ENCODE measurements at places on chromosomes 11 and 22.

- no peak for DNase-seq
Measured at GRCh38 chr11:116400081-116400480, 372.7 kb downstream of the BUD13 start.

GRCh38 chr11:37967635-37968034, 1369.6 kb upstream of the RAG2 start:
- no peak for DNase-seq

- no peak for DNase-seq
Measured at GRCh38 chr22:49728570-49729271, 99.0 kb downstream of the BRD1 start.

GRCh38 chr11:27385245-27385644, 22.2 kb upstream of the CCDC34 start:
- DNase-seq, result no peak

DNA sequence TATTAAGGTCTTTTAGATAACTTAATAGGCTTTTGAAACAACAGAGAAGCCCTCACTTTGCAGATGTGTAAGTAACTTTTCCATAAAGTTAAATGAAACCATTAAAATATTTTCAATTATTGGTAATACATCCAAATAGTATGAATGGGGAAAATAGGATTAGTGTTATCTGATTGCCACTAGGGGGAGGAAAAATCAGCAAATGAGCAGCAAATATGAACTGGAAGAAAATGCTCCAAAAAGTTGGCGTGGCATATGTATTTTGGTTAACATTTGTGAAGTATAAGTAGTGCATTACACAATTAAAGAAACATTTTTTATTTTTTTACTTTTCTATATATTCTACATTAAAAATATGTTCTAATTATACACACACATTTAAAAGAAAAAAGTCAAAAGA, 259.8 kb upstream of the ANO5 start:
- DNase-seq, result no peak

DNA sequence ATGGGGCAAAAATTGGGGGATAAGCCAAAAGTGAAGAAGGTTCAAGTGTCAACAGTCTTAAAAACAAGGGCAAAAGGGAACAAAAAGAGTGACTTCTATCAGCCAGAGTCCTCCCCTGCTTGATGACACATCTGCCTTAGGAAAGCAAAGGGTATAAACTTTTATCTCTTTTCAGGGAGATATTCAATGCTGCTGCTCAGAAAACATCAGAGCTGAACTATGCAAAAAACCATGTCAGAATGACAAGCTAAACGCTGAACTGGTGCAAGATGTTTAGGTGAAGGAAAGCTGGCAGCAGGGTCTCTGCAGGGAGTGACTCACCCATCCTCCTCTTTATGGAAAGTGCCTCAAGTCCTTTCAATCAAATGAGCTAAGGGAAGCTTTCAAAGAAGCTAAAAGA, 24.7 kb downstream of the ALG9 start:
- no peak for DNase-seq

DNA sequence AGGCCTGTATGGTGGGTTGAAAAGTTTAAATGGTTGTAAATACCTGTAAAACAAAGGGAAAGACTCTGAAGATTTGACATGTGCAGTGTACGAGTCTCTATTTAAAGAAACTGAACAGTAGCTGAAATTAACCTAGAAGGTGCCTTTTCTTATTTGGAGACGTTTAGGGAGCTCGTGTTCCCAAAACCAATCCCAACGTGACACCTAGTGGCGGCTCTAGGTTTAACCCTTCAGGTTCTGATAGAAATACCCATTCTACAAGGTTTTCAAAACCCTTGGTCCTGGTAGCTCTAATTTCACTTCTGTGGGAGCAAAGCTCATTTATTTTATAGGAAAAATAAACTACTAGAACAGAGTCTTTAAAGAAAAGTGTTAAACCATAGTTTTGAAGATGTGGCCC, 258.3 kb downstream of the LRRC4C start:
- DNase-seq, result no peak

DNA sequence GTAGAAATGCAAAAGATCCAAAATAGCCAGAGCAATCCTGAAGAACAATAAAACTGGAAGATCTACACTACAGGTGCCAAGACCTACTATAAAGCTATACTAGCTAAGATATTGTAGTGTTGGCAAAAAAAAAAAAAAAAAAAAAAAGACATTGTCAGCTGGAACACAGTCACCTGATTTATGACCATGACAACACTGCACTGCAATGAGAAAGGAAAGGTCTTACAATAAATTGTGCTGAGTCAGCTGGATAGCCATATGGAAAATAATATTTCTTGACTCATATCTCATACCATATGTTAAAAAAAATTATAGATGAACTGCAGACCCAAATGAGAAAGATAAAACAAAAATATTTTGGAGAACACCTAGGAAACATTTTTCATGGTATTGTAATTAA, 3.1 kb upstream of the PANX3 start:
- DNase-seq, result no peak

- no peak for DNase-seq
Measured at GRCh38 chr11:133156986-133157745, 375.1 kb downstream of the OPCML start.

- no peak for DNase-seq
Measured at GRCh38 chr22:28268171-28268570, 349.1 kb upstream of the PITPNB start.

GRCh38 chr22:47167056-47167455, 404.6 kb downstream of the TBC1D22A start:
- no peak for DNase-seq

GRCh38 chr11:106398502-106399075, 321.1 kb downstream of the AASDHPPT start:
- DNase-seq, result no peak

DNA sequence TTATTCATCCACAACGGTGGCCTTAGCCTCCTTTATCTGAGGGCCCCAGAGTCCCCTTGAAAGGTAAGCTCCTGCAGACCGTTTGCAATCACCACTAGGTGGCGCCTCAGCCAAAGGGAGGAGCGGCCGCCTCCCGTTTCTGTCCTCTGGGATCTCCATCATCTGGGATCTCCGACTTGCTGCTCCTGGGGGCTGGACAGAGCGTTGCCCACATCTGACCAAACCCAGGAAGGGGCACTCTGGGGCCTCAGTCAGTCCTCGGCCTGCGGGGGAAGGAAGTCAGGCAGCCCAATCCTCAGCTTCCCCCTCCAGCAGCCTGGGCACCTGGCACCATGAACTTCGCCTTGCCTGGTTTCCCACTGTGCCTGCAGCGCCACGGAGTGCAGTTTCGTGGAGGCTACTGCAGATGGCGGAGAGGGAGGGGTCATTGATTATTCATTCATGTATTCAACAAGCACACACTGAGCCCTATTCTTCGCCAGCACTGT, 23.5 kb downstream of the TP53I11 start:
- peak; percentile 63 for DNase-seq

- no peak for DNase-seq
Measured at GRCh38 chr22:36285545-36285944, 32.6 kb downstream of the APOL1 start.

- DNase-seq, result no peak
Measured at GRCh38 chr11:76805206-76805913, 22.2 kb downstream of the TSKU start.

DNA sequence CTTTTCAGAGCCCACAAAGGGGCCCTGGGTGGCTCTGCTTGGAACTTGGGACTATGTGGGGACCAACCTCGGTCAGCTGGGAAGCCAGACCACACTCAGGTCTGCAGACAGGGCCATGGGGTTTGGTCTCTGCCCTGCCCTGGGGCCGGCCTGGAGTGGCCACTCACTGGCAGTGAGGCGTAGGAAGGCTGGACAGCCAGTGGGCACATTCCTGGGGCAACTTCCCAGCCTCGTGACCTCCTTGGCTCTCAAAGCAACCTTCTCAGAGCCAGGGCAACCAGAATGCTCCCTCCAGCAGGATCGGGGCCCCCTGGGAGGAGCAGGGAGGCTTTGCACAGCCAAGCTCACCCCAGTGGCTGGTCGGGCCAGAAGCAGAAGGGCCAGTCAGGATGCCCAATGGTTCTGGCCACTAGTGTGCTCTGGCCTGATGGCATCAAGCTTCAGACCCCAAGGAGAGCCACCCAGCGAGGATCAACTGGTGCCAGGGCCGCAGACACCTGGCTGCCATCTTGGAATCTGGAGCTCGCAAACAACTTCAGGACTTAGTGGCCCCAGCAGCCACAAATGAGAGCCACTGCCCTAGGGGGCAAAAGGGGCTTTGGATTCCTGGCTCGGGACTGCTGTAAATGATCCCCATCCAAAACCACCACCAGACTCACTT, 87.1 kb downstream of the MYEOV start:
- no peak for DNase-seq

DNA sequence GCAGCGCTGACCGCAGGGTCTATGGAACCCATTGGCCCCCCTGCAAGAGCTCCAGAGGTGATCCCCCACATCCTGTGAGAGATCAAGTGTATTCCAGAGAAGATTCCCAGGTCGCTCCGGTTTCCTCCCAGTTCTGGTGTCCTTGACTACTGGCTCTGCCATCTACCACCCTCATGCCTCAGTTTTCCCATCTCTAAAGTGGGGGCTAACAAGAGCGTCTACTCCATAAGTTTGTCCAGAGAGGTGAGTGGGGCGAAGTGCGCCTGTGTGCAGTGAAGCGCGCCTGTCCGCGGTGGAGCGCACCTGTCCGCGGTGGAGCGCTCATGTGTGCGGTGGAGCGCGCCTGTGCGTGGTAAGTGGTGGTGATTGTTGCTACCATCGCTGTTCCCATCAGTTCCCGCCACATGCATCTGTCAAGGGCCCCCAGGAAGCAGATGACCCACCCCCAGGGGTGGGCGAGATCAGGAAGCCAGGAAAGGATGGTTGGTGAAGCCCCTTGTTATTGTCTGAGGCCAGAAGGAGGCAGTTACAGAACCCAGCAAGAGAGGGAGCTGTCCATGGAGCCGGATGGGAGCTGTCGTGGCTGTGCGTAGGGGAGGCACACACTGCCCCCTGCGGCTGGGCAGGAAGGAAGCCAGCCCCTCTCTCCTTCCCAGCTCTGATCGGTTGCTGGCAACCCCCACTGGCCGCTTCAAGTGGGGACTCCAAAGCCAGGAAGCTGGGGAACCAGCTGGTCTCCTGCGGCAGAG, 73.2 kb upstream of the FGF3 start:
- DNase-seq, result no peak
